ENCODE measurements at places on chromosomes 2 and 18.
A peak's percentile ranks its signal among the peaks of the same experiment; 100 is the strongest.

GRCh38 chr2:229714080-229714735 is at the start of gene DNER:
DNER (minus strand) TSS chr2:229714555; CDS start chr2:229714423, 132 bp downstream.
- peak; percentile 31 for DNase-seq

DNA sequence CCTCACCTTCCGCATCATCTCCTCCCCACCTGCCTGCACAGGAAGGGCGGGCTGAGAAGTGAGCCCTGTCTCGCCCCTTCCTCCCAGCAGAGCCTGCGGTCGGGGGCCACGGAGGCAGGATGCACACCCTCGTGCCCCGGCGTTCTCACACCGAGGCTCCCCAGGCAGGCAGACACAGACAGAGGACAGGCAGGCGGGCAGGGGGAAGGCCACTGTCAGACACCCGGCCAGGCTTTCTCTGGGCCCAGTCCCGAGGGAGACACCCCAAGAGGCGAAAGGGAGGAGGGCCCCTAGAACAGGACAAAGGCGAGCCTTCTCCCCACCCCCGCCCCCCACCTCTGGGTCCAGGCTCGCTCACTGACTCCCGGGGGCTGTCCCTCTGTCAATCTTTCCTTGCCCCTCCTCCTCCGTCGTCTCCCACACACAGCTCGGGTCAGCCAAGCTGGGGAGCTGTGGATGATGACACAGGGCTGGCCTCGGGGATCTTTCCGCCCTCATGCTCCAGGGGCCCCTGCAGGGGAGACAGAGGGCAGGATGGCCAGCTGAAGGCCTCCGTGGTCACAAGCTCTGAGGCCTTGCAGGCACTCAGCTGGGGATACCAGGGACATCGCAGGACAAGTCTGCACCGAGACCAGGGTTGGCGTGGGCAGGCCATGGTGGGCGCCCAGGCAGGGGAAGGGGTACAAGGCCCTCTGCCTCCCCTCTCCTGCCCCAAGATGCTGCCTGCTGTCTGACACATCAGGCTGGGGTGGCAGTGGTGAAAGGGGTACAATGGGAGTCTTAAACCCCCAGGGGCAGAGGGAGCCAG is 24.9 kb downstream of the BIN1 start:
- DNase-seq = no peak

- DNase-seq = peak; percentile 32
Measured at GRCh38 chr18:55097456-55098170, 138.4 kb upstream of the CCDC68 start.

- no peak for DNase-seq
Measured at GRCh38 chr2:231356466-231356844, 39.1 kb upstream of the B3GNT7 start.

DNA sequence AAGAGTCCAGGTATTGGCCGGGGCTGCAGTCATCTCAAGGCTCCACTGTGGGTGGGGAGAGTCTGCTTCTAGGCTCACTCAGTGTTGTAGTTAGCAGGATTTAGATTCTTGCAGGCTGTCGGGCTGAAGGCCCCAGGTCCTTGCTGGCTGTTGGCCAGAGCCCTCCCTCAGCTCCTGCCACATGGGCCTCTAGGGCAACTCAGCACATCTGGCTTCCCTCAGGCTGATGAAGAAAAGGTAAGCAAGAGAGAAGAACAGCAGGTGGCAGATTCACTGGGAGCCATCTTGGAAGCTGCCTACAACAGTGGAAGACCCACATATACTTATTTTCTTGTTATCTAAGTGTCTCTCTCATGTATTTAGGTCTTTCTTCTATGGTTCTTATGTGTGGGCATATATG is 4.3 kb downstream of the MRPS9 start:
- no peak for DNase-seq

DNA sequence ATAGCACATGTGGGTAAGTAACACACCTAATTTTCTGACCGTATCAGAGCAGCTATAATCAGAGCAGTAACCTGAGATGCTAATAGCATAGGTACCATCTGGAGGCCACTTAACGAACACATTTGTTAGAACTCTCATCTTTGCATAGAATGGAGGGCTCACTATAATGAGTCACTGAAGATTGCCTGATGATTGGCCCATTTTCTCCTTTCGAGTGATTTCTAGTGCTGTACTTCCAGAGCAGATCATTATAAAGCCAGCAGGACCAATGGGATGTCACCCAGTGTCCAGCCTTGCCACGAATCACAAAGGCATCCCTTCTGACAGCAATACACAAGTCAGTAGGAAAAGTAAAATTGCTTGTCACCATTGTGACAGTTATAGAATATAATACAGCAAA is 81.7 kb upstream of the REV1 start:
- DNase-seq = no peak

DNA sequence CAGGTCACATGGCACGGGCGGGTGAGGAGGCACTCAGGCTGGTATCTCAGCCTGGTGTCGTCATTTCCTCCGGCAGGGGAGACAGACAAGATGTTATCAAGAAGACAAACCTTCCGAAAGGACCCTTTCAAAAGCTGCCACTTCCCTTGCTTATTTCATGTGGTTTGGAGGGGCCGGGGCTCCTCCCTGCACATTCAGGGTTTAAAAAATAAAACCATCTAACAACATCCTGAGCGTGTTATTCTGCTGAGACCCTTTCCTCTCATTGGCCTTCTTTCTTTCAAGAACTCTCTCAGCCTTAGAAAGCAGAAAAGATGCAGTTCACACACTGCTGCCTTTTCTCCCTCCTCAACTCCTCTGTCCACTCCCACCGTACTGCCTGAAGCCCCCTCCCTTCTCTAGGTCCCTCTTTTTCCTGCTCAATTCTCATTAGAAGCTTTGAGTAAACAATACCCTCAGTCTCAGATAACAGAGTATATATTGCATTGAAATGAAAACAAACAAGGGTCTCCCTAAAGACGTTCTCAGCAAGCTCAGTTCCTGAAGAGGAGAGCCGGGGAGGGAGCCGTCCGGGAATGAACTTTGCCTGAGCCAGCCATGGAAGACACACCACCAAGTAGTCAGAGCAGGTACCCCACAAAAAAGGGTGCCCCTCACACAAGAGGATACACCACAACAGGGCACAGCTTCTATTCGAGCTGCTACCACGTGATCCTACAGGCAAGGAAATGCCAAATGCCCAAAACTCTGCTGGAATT is 9.7 kb downstream of the SMAD7 start:
- peak; percentile 50 for DNase-seq

GRCh38 chr2:99691926-99692325 is 202.1 kb upstream of the REV1 start:
- peak; percentile 31 for DNase-seq

DNA sequence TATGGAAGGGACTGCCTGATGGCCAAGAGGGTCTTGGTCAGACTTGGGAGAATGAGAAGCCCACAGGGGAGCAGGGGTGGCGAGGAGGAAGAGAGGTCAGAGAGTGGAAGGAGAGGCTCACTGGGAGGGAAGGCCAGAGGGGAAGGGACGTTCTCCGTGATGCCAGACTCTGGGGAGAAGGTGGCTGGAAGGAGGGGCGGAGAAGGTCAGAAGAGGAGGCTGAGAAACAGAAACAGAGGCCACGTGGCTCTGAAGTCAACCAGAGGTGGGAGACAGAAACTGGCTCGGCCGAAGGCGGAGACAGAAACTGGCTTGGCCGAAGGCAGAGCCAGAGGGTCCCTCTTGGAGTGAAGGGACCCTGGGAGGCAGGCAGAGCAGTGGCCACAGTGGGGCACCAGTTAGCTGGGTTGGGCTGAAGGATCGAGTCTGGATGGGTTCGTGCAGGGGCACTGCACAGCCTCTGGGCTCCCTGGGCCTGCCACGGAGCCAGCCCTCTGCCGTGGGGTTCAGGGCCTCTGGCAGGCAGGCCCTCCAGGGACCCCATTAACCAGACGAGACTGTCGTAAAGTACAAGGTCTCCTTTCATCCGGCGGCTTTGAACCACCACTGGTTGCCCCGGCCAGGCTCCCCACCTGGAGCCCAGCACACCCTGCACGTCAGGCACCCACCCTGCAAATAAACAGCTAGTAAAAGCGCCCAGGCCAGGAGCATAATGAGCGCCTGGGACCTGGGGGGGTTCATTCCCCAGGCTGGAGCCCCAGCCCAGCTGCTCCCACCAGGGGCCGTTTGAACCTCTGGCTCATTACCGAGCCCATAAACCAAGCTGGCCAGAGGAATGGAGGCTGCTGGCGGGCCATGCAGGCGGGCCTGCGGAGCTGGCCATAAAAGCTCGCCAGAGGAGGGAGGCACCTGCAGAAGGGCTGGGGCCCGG is 218.8 kb downstream of the DYSF start:
- no peak for DNase-seq

GRCh38 chr2:29080886-29081743 is 6.8 kb upstream of the PCARE start:
- peak; percentile 83 for DNase-seq

DNA sequence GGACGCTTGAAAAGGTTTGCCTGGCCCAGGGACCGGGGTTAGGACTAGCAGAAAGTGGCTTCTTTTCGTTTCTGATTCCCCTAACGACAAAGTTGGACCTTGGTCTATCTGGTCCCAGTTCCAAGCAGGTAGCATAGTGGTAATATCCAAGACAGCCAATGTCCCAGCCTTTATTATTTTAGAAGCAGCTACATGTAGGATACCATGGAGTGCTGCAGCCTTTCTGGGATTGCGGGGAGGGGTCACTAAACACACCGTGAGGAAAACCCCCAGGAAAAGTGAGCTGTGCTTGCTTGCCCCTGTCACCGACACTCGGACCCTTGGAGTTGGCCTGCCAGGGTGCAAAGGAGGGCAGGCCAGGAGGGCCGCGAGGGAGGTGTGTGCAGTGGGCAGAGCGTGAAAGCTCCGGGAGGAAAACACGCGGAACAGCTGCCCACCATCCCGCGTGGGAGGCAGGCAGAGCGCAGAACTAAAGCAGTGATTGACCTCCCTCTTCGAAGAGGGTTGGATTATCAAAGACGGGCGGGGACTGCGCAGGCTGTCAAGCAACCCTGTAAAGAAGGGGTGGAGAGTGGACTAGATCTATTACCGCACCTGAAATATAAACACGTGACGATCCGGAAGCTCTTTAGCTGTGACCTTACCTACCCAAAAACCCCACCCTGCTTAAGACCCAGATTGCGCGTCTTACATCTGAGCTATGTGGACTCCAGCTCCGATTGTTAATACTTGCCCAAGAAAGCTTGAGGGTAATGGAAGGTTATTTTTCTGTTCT is 624 bp upstream of the MAP4K3 start:
- peak; percentile 36 for DNase-seq

DNA sequence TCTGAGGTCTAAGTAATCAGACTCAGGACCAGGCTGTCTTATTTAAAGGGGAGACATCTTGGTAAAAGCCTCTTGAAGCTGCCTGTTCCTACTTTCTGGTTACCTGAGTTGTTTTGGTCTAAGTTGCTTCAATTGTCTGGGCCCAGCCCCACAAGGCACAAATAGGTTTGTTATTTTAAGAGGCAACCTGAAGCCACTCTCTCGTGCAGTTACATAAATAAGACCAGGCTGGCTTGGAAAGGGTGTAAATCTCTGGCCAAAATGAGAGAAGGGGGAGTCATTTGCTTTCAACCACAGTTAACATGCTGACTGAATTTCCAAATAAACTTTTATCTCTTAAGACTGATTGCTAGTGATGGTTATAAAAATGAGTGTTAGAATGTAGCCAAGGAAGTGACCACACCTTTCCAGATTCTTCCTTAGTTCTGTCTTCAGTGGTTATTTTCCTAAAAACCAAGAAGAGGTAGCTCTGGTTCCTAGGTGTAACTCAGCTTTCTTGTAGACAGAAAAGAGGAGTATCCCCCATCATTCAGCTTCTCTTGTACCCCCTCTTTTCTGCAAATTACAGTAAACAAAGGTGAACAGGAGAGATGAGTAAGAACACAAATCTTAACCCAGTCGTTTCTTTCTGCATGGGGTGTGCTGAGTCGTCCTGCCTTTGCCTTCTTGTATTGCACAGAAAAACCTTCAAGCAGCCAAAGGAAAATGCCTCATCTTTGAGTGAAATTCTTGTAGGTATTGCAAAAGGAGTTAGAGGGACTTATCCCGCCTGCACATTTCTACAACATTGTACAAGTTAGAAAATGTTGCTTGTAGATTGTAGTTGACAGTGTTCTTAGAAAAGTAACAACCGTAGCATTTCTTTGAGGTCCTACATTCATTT is 161.5 kb upstream of the NT5C1B start:
- DNase-seq = peak; percentile 68

DNA sequence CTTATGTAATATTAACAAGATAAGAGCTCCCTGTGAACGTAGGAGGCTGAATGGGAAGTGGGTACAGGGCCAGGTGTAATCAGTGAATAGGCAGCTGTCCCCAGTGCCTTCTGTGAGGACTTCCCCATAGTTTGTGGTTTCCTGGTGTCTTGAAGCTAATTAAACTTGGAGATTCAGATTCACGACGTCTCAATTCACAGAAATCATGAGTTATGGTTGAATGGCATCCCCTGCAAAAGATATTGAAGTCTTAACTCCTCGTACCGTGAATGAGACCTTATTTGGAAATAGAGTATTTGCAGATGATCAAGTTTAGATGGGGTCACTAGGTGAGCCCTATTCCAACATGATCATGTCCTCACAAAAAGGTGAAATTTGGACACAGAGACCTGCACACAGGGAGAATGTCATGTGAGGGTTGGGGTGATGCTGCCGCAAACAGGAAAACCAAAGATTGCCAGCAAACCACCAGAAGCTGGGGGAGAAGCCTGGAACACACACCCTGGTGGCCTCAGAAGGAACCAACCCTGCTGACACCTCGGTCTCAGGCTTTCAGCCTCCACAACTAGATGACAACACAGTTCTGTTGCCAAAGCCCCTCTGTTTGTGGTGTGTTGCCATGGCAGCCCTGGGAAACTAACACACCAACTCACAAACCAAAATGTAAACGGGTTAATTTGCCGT is 13.2 kb downstream of the ARL4C start:
- DNase-seq = no peak

- DNase-seq = no peak
Measured at GRCh38 chr2:99698896-99699295, 209.1 kb upstream of the REV1 start.

DNA sequence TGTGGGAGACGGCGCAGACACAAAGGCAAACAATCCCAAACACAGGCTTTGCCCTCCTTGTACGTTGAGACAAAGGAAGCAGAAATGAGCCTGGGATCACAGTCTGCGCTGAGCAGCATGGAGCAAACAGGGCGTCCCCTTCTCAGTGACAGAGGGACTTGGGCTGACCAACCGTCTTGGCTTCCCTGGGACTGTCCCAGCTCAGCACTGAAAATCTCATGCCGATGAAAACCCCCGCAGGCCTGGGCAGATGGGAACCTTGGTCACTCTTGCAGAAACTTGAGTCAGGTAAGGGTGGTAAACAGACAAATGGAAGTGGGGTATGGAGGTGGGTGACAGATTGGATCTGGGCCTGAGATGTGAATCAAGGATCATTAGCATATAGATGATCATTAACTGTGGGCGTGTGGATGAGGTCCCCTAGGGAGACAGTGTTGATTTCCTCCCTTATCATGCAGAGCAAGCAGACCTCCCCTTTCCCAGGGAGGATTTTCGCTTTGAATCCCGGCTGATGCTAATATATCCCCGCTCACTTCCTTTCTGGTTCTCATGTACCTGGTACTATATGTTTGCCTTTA is 19.1 kb upstream of the SH3BP4 start:
- DNase-seq = no peak
